Colonic mucosa (tissue), 4 donors: ENCODE measurements at places on chromosomes 4 and X. TPM values are rescaled to one million over a fixed set of nuclear protein-coding genes. Genes with fewer than 3 reads are reported as not detected.

GRCh38 chr4:139266208-139266582 lies 13.8 kb downstream of the MGARP start:
- DNase-seq = no peak

DNA sequence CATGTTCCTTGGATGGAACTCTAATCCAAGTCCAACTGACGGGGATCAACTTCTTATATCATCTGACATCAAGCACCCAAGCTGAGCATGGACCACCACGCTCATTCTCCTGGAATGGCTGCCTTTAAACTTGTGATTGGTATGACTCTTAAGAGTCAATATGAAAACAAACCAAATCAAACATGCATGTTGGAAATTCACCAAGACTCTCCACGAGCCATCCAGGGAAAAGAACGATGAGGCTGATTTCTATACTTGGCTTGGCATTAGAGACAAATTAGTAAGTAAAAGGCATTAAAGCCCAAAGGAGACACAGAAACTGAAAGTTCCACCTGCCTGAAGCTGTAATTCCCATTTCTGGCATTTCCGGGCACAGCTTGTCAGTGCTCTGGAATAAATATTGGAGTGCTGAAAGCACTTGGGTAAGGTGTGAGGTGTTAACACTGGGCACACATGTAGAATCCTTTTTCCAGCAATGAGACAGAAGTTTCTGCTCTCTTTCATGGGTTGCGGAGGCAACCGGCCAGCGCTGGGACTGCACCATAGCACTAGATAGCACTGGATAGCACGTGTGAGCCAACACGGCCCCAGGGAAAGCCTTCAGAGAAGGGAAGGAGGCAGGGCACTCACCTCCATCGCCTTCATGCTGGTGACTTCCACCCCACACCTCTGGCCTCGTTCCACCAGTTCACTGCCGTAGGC lies 42.1 kb upstream of the CENPU start:
- DNase-seq = no peak

DNA sequence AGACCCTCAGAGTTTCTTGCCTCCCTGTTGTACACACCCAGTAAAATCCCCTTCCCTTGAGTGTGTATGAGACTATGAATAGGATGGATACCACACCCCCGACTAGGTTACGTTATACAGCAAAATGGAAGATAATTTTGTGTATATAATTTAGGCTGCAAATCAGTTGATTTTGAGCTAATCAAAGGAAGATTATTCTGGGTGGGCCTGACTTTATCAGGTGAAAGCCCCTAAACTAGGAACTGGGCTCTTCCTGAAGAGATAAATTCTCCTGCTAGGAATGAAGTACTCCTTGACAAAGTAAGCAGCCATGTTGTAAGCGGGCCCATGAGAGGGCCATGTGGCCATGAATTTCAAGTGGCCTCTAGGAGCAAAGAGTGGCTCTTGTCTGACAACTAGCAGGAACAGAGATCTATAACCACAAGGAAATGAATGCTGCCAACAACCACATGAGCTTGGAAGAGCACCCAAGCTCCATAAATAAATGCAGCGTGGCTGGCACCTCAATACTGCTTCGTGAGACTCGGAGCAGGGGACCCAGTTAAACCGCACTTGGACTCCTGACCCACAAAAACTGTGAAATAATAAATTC lies 646.4 kb downstream of the IL1RAPL1 start:
- DNase-seq = no peak

EFNB1 gene
- total RNA-seq = 77.9 TPM
